ENCODE measurements at places on chromosomes 4 and X. TPM values are rescaled to one million over a fixed set of nuclear protein-coding genes. Genes with fewer than 3 reads are reported as not detected.

Gene TEX13D
- total RNA-seq: not detected

Gene NXF2
- not detected for total RNA-seq

Gene ZDHHC15
- total RNA-seq: 4.3 TPM

Gene DCAF12L1
- 0.08 TPM for total RNA-seq

Gene COL4A6
- 7.4 TPM for total RNA-seq

Gene CACNA1F
- total RNA-seq: 0.18 TPM

Gene USO1
- total RNA-seq: 103 TPM

Measured in right cardiac atrium (tissue), 5 donors.